Left cardiac atrium (tissue), 4 donors: ENCODE measurements at places on chromosomes 7 and 10. TPM values are rescaled to one million over a fixed set of nuclear protein-coding genes. Genes with fewer than 3 reads are reported as not detected.

Gene SMKR1
- not detected for total RNA-seq

Gene MYOF
- 33.0 TPM for total RNA-seq

Gene TDRD1
- 0.77 TPM for total RNA-seq

GRCh38 chr7:142422621-142423020 lies 164.8 kb upstream of the PRSS58 start:
- no peak for DNase-seq

DNA sequence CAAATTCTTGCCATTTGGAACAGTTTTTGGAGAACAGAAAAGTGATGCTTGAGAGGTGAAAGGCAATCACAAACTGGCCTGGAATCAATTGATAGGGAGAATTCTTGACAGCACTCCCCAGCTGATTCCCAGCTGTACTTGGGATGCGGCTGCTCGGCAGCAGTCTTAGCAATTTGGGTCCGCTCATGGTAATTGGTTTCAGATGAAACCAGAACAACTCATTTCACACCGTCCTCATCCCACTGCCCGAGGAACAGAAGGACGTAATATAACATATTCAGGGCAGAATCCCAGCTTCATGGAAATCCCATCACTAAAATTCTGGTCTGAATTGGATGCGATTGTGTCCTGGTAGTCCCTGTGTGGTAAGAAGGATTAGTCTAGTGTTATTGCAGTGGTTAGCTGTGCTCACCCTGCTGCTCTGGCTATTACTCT lies 223.3 kb upstream of the FERD3L start:
- no peak for DNase-seq

DNA sequence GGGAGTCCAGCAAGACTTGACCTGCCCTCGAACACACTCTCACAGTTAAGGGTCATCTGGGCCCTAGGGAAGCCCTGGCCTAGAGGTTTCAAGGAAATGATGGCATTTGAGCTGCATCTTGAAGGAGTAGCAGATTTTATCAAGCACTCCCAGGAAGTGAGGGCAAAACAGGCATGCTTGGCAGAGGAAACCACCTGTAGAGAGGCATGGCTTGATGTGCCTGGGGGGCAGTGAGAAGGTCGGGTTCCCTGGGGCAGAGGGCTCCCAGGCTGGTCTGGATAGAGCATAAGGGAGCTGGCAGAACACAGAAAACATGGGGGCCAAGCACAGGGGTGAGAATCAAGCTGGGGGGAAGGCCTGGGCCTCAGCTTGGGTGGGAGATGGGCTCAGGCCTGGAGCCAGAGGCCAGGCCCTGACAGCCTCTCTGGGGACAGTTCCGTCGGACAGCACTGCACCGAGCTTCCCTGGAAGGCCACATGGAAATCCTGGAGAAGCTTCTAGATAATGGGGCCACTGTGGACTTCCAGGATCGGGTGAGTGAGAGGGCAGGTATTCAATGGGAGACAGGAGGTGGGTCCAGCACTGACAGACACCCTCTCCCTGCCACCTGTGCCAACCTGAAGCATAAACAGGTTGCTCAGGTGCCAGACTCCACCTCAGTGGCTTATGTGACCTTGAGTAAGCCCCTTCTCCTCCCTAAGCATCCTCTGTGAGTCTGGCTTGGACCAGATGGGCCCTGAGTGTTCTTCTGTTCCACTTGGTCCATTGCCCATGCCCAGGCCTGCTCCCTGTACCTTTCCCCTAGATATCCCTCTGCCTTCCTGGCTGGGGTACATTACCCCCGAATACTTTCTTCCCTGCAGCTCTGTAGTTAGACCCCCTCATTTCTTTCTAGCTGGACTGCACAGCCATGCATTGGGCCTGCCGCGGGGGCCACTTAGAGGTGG lies 3.5 kb upstream of the HOGA1 start:
- no peak for DNase-seq

- no peak for DNase-seq
These were observed 78.4 kb downstream of the CYP26A1 start for GRCh38 chr10:93152136-93152535.

DNA sequence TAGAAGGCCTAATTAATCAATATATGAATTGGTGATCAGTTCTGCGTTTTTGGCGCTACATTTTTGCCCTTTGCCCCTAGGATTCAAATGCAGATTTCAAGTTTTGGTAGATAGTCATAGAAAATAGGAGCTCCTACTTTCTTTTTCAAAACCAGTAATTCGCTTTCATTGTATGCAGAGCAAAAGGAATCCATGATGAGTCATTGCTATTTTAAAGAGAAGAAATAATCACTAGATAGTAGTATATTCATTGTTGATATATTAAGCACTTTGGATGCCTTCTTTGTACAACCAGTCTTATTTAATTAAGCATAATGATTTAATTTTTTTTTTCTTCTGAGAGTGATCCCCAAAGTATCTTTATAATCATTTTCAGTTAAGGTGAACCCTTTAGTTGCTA lies 50.3 kb downstream of the CSTF2T start:
- no peak for DNase-seq

- no peak for DNase-seq
These were observed 121.1 kb upstream of the RHOBTB1 start for GRCh38 chr10:61065051-61065450.

DNA sequence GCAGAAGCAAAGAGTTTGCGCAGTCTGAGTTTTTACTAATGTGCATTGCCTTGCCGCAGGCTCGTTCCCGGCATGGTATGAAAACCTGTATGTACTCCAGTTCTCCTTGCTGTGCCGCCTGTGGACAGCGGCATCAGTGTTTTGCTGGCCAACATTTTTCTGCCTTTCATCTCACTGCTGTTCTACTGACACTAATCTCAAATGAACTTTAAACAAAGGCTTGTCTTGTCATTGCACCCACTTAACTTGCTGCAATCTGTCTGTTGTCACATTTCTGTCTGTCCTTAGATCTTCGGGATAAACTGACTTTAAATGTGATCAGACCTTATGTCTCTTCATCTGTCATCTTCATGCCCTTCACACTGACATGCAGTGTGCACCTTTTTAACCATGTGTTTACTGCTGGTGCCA lies 71.7 kb upstream of the ZNRF2 start:
- DNase-seq = no peak

DNA sequence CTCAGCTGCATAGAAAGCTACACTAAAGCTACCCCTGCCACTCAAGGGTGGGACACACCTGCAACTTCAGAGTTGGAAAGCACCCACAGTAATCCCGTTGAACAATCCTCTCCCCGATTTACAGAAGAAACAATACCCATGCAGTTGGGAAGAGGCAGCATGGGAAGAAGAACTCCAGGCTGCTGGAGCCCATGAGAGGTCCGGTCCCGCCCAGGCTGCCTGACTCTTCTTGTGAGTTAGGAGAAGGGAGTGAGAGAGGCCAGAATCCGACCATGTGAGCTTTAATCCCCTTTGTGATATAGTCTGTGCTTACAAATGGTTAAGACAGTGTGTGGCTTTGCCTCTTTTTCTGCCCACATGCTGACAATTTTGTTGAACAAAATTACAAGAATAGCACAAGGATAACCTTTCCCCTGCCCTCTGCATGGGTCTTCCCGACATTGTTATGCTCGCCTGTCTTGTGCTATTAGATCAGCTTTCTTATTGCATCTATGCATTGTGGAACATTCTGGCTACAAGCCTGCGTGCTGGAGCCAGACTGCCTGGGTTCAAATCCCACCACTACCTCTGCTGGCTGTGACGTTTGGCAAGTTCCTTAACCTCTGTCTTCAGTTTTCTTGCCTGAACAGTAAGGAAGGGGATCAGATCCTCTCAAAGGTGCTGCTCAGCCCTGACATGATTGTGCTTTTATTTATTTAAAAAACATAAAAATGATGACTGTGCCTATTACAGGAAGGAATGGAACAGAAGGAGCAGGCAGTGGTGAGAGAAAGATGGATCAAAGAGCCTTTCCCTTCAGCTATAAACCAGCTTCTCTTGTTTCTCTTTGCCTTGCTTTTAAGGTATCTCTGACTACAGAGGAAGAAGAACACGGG lies 56.0 kb downstream of the BPGM start:
- no peak for DNase-seq

DNA sequence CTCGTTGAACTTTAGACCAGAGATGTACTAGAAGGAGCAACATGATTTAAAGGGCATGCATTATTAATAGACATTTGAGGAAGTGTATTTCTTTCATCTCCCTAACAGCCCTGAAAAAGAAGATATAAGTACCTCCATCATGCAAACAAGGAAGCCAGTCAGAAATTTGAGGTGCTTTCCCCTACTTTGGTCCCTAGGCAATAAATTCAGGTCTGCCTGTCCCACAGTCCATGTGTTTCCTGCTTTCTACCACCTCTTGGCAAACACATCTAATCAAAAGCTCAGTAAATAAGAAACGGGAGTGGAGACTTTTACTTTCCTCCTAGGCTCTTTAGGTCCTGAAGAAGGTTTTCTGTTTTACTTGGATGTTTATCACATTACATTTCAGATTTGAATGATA lies 5.2 kb upstream of the SEMA3C start:
- no peak for DNase-seq
